Hematopoietic multipotent progenitor cell treated with erythropoietin and hydrocortisone succinate and interleukin-3 and kit ligand, for 15 days (in vitro differentiated cells): ENCODE measurements at places on chromosomes 3 and 15.
A peak's percentile ranks its signal among the peaks of the same experiment; 100 is the strongest.

DNA sequence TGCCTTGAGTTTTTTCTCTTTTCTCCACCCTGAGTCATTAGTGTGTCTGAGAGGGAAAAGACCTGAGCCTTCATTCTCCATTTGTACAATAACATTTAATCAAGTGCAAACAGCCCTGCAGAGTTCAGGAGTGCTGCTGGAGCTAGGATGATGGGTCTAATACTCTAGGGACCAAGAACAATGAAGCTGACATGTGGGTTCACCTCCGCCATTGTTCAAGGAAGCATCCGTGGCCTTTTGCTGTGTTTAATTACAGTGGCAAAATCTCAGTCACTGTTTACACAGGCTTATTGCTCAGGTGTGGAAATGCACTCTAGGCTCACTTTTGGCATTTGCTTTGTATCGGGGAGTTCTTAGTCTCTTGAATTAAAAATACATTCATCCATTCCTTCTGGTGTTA is 259.6 kb downstream of the LRTM1 start:
- no peak for DNase-seq

DNA sequence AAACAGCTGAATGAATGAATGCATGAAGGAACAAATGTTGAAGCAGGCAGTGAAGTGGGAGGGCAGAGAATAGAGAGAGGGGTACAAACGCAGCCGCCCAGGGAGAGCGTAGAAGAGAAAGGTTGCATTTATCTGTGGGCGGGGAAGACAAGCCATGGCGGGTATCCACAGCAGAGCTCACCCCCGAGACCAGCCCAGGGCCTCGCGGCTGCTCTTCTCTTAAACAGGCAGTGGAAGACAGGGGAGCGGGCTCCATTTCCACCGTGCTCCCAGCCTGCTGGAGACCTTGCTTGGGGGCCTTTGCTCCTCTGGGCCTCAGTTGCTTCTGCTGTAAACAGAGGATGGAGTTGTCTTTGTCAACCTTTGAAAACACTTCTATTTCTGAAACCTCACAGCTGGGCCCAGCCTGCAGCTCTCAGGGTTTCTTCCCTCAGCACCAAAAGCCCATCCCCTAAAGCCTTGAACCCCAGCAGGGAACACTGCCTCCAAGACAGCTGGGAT is 259.5 kb downstream of the UACA start:
- no peak for DNase-seq

- DNase-seq: no peak
Measured at GRCh38 chr3:142650001-142650693, 54.0 kb downstream of the PLS1 start.

- no peak for DNase-seq
Measured at GRCh38 chr15:74027688-74028087, 33.2 kb downstream of the PML start.

DNA sequence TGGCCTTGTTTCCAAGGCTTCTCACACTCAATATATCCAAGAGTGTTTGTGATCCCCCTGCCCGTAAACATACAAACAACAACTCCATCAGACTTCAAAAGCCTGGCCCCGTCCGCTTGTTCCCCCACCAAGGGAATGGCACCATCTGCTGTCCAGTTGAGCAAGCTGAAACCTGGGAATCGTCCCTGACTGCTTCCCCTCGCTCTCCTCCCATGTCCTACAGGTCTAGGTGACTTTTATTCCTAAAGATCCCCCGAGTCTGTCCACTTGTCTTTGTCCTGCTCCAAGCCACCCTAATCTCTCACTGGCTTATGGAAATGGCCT is 27.9 kb upstream of the FAM174B start:
- no peak for DNase-seq

- DNase-seq: no peak
Measured at GRCh38 chr15:95261968-95262367, 1030.6 kb downstream of the MCTP2 start.

GRCh38 chr15:85689729-85690128 is 105.0 kb downstream of the KLHL25 start:
- no peak for DNase-seq

DNA sequence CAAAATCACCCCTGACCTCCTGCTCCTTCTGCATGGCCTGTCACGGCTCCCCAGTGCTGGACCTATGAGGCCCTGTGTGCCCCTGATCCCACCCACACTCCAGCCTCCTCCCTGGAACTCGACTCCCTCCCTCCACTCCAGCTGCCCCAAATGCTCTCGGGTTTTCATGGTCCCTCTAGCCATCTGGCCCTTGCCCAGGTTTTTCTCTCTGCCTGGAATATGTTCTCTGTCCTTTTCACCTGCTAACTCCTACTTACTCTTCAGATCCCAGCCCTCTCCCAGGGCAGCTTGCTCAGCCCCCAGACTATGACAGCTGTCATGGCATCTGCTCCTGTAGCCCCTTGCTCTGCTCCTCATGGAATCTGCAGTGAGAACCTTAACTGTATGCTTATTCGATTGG is 30.3 kb downstream of the DUSP7 start:
- DNase-seq: no peak

DNA sequence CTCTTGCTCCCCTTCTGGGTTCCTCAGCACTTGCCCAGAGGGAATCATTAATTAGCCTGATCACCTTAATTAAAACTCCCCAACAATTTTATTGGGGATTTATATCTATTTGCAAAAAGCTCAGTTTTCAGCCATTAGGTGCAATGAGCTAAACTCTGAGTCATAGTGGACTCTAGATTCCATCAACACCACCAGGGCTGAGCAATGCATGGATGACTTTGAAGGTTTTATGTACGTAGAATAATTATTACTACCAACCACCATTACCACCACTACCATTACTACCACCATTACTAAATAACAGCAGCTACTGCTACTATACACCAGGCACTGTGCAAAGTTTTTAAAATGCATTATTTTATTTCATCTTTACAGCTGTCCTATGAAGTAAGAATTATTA is 81.2 kb downstream of the ZNF621 start:
- DNase-seq: no peak

DNA sequence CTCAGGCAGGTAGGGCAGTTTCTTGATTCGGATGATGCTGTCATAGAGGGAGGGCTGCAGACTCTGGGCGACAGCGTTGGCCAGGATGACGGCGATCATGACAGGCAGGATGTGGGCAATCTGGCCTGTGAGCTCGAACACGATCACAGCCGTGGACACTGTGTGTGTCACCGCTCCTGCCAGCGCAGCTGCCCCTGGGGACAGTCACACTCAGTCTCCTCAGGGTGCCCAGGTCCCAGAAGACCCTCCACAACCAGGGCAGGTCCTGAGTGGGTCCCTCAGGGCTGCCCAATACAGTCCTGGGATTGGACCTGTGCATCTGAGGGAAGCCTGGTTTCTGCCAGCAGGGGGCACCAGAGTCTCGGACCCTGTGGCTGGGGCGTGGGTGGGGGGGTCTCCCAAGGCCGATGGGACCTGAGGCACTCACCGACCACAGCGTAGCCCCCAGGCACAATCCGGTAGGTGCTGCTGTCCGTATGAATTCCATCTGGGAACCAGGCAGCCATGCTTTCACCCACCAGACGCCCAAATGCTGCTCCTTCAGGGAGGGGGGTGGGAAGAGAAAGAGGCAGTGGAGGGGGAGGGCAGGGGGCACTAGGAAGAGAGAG is 7.2 kb downstream of the CLCN2 start:
- DNase-seq: peak; percentile 67

DNA sequence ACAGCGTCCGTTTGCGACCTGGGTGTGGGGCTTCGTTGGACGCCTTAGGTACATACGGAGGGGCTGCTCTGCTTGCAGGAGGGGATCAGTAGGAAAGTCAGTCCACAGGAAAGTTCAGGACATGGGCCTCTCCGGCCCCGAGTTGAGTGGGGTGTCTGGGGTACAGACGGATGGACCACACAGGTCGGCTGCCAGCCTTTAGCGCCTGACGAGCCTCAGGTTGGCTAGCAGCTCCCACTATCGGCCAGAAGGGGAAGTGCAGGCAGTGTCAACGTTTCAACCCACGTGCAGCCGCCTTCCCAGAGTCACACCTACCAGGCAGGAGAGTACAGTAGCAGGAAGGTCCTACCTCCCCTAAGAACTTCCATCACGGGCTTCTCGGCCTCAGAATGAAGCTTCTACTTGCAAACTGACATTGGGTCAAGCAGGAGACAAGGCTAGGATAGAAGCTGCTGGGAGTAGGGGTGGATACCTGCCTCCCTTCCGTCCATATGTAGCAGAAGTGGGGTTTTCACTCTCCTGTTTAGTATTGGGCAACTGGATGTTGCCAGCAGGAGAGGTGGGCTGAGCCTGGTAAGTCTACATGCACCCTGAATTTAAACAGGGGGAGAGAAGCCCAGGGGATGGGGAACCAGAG is 1.8 kb upstream of the SCN5A start:
- DNase-seq: peak; percentile 67

DNA sequence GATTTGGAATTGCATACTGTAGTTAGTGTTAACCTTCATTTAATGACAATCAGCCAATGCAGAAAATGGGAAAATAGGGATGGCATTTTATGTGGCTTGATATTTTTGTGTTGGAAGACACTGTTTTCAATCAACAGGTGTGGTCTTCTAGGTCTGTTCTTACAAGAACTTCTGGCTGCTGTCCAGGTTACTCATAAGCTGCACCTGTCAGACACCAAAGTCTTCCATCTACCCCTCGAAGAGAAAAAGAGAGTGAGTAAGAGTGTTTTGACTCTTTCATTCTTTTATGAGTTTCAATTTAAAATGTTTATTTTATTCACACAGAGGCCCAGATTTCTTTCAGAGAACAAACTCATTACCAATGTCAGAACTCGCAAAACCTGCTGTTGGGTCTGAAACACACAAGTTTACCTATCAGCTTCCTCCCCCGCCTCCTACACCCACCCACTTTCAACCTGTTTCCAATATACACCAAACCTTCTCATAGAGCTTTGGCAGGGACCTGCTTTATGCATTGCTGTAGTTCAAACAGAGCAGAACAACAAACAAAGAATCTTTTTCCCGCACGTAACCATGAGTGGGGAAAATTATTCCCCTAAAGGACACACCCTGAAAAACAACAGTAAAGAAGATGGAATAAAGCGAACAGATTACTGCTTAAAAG is 767.7 kb upstream of the ALCAM start:
- no peak for DNase-seq

DNA sequence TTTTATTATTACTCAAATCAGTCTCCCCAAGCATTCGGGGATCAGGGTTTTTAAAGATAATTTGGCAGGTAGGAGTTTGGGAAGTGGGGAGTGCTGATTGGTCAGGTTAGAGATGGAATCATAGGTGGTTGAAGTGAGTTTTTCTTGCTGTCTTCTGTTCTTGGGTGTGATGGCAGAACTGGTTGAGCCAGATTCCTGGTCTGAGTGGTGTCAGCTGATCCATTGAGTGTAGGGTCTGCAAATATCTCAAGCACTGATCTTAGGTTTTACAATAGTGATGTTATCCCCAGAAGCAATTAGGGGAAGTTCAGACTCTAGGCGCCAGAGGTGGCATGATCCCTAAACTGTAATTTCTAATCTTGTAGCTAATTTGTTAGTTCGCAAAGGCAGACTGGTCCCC is 20.6 kb upstream of the TRANK1 start:
- DNase-seq: no peak

DNA sequence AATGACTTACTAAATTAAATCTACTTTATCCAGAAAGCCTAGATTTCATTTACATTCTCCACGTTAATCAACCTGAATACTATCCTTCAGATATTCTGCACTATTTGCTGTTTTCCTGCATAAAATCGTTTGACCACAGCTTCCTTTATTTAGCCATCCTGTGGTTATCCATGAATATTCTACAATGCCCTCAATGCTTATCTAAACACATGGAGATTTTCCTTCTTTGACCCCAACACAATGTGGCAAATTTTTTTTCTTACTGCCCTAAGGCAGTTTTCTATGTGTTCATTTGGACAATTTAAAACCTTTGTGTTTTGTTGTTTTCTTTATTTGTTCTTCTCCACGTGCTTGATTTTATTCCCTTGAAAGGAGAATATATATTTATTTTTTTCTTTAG is 495.5 kb upstream of the ROBO1 start:
- no peak for DNase-seq

DNA sequence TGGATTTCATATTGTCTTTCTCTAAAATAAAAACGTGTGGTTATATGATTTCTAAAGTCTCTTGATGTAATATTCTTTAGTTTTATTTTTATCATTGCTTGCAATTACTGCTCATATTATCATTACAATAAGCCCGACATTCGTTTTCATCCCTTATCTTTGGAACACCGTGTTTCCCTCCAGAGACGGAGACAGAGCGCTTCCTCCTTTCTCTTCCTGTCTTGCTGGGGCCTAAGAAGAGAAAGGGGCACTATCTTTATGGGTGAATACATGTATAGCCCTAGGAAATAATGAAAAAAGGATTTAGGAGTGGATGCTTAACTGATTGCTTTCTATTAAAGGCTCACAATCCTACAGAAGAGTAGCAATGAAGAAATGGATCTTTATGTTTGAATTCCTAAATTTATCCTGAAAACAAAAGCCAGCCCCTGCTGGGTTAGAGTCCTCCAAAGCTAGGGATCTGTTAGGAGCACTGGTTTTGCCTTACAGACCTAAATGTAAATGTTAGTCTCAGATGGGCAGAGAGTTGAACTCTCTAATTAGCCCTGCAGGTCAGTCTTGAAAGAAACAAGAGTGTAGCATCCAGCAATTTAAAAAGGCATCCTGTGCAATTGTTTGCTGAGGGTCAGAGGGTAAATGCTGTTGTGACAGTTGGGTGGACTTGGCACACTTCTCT is 145.1 kb downstream of the TP63 start:
- no peak for DNase-seq

DNA sequence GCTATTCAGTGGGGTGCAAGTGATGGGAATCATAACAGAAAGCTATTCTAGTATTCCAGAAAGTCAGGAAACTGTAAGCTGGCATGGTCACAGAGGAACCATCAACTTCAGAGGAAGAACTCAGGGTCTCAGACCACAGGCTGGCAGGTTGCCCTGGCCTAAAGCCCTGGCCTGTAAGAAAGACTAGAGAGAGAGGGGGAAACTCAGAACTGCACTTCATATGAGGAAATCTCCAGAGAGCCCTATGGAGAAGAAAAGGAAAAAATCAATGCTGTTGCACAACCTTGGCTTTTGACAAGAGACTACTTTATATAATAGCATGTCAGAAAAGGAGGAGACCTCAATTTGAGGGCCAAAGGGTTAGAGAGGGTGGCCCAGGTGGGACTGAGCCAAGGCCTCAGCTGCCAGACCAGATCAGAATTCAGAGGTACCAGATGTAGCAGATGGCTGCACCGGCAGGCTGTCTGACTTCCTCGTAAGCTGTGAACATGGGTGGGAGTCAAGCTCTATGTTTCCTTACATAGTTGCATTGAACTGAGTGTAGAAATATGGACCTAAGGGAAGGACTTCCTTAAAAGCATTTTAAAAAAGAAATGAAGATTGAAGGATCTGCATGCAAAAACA is 333.8 kb downstream of the PDCD6IP start:
- no peak for DNase-seq

GRCh38 chr15:88479169-88479568 is 11.7 kb downstream of the MRPS11 start:
- DNase-seq: no peak

GRCh38 chr3:134797057-134797740 is 2.1 kb downstream of the EPHB1 start:
- no peak for DNase-seq

- DNase-seq: no peak
Measured at GRCh38 chr3:100650651-100651619, 41.5 kb downstream of the ADGRG7 start.

- DNase-seq: no peak
Measured at GRCh38 chr3:18153571-18154173, 271.5 kb downstream of the SATB1 start.
